ENCODE measurements at places on chromosomes 13 and 19.
A peak's percentile ranks its signal among the peaks of the same experiment; 100 is the strongest.

GRCh38 chr13:27789495-27790303, 2.6 kb upstream of the GSX1 start:
- DNase-seq = no peak

- DNase-seq = no peak
Measured at GRCh38 chr19:41700381-41701195, 7.8 kb upstream of the CEACAM5 start.

DNA sequence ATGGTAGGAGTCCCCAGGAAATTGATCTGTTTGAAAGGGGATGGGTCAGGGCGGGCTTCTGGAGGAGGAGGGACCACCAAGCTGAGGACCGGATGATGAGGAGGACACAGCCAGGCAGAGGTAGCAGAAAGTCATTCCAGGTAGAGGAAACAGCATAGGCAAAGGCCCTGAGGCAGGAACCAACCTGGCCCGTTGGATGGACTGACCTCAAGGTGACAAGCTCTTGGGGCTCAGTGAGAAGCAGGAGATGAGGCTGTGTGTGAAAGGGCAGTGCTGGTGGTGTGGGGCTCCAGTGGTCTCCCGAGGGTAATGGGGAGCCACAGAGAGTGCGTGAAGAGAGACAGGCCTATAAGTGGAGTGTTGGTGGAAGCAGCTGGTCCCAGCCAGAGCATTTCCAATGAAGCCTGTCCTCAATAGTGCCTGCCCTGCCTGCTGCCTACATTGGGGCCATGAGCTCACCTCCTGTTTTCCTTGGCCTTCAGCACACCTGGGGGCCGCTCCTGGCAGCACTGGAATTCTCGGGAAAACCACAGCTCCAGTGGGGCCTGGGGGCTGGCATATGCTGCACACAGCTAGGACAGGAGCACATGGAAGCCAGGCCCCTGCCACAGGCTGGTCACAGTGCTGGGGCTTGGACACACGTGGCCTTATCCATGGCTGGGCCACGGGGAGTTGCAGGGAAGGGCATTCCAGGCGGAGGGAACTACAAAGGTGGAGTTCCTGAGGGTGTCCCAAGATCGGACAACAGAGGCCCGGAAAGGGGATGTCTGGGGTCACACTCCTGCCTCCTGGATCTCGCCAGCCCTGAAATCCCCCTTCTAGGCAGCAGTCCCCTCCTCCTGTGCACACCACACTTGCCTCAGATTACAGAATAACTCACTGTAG, 2.3 kb upstream of the COMP start:
- no peak for DNase-seq

- DNase-seq = no peak
Measured at GRCh38 chr19:50947123-50947522, 5.7 kb downstream of the KLK5 start.

DNA sequence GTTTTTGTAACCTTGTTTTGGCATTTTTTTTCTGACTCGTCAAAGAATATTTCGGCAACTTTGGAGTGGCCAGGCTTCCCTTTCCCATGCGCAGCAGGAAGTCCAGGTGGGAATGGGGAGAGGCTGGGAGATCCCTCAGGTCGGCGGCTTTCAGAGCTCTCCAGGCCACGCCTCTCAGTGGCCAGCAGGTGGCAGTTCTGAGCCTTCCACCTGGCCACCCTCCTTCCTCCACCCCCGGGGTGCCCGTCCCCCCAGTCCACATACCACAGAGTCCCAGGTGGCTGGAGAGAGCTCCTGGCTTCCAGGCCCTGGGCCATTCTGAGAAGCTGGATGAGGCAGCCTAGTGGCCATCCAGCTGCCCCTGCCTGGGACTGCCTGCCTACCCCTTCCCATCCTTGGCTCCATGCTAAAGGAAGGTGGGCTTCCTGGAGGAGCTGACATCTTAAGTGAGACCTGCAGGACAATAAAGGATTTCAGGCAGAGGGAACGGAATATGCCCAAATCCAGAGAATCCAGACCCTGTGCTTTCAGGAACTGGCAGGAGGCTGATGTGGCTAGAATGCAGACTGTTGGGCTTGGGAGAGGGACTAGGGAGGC, 46.3 kb downstream of the CCNE1 start:
- DNase-seq = peak; percentile 21

DNA sequence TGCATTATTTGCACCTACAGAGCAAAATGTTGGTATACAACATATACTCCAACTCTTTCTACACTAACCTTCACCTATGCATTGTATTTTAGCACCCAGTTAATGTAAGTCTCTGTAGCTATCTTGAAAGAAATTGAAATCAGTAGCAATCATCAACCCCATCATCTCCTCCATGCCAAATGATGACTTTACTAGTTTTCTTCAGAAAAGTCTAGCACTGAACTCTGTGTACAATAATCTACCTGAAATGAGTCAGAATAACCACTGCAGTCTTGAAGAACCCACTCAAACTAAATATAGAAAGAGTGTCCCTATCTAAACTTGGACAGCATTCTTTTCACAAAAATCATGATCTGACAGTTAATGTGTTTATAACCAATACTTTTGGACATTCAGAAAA, 9.8 kb downstream of the IRS2 start:
- no peak for DNase-seq

DNA sequence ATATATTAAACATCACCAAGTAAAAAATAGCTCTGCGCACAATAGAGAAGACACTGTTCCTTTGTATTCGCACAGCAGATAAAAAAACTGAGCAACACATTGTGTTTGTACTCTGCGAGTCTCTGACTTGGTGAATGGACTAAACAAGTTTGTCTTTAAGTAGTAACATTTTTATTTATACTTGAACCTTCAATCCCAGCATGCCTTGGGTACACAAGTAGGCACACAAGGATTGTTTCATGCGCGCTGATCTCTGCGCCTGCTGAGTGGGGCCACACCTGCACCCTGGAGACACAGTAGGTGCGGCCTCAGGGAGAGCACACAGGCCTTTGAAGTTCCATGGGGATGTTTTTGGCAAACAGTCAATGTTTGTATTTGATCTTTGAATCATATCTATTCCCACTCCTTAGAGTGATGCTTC, 318.9 kb downstream of the MYO16 start:
- no peak for DNase-seq

DNA sequence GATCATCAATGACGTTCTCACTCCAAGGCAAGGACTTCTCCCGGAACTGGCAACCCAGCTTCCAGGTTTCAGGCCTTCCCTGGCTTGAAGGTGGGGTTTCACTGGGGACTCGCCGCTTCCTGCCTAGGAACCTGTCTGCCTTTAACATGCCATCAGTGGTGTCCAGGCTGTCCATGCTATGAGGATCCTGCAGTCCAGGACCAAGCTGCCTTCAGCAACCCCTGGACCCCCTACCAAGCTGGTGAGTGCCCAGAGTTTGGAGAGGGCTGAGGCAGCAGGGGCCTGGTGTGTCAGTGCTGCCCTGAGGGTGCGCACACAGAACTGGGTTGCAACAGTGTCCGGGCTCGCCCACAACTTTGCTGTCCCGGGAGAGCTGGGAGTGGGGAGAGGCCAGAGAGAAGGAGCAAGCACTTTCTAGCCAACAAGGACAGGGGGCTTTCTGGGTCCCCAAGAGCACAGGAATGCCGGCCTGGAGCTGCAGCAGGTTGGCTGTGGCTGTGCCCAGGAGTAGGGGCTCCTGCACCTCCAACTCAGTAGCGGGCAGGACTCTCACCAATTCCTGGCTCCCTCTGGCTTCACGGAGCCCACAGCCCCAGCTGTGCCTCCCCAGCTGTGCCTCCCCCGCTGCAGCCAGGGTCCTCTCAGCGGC, 1563.2 kb upstream of the MIR17HG start:
- DNase-seq = no peak

DNA sequence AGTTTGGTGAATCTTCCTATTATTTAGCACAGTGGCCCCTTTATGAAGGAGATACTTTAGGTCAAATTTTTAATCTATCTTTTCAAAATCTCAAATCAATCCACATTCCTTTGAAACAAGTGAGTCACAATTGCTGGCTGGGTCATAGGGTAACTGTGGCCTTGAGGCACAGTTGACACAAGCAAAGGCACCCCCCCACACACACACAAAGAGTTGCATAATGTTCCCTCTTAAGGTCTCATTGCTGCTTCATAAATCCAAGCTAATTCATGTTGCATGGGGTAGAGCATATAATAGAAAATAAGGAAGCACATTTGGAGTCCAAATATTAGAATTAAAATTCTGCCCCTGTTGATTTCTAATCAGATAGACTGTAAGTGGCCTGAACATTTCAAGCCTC, 171.5 kb downstream of the DLEU7 start:
- DNase-seq = no peak

GRCh38 chr19:14048443-14049153, 13.3 kb downstream of the PALM3 start:
- DNase-seq = peak; percentile 68

DNA sequence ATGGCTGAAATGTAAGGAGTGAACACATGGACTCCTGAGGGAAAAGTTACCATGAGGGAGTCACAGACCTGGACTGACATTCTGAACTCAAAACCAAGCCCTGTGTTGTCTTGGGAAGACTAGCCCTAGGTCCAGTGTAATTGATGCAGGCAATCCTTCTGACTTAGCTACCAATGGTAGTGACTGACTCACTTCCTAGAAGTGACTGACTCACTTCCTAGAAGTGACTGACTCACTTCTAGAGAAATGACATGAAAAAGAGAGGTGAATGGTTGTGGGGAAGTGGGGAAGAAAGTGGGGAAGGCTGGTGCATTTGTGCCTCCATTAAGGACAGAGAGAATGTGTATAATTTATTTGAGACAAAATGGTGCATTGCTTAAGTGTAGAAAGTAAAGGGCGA, 49.9 kb downstream of the EDNRB start:
- DNase-seq = no peak

GRCh38 chr19:10952809-10953208, 8.0 kb upstream of the SMARCA4 start:
- DNase-seq = no peak

GRCh38 chr19:15874821-15875474, 22.9 kb downstream of the CYP4F2 start:
- no peak for DNase-seq

GRCh38 chr13:61664801-61665705, 249.4 kb upstream of the PCDH20 start:
- DNase-seq = no peak

- no peak for DNase-seq
Measured at GRCh38 chr13:51444922-51445321, 7.9 kb downstream of the INTS6 start.

GRCh38 chr13:106915146-106915545, 347.2 kb upstream of the ARGLU1 start:
- DNase-seq = no peak

- no peak for DNase-seq
Measured at GRCh38 chr13:106262886-106263285, 272.6 kb downstream of the EFNB2 start.

- DNase-seq = no peak
Measured at GRCh38 chr19:38385804-38386257, 2.0 kb downstream of the GGN start.

GRCh38 chr13:33863188-33863789, 45.3 kb downstream of the RFC3 start:
- no peak for DNase-seq

- peak; percentile 15 for DNase-seq
Measured at GRCh38 chr13:40665126-40666044, 1.1 kb downstream of the FOXO1 start.

- no peak for DNase-seq
Measured at GRCh38 chr13:114025405-114025713, 51.5 kb upstream of the C13orf46 start.

DNA sequence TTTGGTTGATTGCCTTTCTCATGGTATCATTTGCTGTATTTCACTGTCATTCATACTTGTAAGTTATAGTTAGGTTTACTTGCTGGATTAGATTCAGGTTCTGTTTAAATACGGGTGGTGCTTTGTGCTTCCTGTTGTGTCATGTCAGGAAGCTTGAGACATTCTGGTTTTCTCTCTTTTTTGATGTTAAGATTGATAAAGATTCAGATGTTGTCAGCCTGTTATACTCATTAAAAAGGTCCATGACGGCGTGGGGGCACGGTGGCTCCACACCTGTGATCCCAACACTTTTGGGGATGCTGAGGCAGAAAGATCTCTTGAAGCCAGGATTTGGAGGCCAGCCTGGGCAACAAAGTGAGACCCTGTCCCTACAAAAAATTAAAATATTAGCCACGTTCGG, 45.7 kb downstream of the NAA16 start:
- no peak for DNase-seq

- DNase-seq = peak; percentile 51
Measured at GRCh38 chr19:52336117-52336790, at the start of gene ZNF610. TSS of gene ZNF610 (plus strand) at chr19:52336243. CDS start at chr19:52349173, 12,930 bp downstream.

- peak; percentile 57 for DNase-seq
Measured at GRCh38 chr13:52455677-52456041, 381 bp downstream of the CKAP2 start.

GRCh38 chr19:24046550-24046949, 40.4 kb upstream of the ZNF254 start:
- no peak for DNase-seq
